NCI-H526 (cell line): ENCODE measurements at places on chromosomes 5 and 9.

- no peak for DNase-seq
Measured at GRCh38 chr5:91016954-91017700, 366.0 kb downstream of the ARRDC3 start.

DNA sequence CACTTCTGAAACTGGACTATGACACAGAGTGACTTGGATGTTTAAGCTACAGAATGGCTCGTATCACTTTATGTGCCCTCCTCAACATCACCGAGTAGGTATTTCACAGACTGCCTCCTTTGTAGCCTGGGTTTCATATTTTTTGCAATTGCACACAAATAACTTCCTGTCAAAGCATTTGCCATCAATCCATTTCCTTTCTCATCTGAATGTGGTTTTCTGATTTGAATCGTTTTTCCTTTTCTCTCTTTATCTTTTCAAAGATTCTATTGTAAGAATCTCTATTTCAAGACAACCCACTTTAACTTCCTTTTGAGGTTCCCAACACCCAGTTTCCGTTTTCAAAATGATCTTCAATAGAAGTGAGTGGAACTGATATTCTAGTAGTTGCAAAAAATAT is 563.8 kb upstream of the ARRDC3 start:
- DNase-seq: no peak

- DNase-seq: no peak
Measured at GRCh38 chr9:129316281-129317030, 138.4 kb upstream of the IER5L start.

DNA sequence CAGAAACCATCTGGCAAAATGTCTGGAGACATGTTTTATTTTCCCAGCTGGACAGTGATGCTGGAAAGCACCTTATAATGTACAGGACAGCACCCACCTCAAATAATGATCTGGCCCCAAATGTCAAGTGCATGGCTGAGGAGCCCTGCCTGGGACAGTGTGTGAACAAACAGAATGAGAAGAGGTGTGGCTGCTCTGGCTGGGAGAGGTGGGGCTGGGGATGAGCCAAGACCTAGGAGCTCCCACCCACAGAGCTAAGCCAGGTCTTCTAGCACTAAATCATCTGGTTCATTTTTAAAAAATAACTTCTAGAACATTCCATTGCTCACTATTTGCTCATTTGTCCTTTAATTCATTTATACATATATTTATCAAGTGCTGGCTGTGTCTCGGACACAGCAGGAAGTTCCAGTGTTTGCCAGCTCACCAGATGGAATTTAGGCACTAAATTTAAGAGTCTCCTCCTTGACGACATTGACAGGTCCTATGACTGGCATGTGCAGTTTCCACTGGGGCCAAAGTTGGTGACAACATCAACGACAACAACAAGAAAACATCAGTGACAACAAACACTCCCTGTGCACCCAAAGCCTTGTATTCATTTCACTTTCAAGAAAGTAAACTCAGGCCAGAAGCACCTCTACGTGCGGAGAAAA is 59.1 kb downstream of the GTF3C4 start:
- DNase-seq: no peak

DNA sequence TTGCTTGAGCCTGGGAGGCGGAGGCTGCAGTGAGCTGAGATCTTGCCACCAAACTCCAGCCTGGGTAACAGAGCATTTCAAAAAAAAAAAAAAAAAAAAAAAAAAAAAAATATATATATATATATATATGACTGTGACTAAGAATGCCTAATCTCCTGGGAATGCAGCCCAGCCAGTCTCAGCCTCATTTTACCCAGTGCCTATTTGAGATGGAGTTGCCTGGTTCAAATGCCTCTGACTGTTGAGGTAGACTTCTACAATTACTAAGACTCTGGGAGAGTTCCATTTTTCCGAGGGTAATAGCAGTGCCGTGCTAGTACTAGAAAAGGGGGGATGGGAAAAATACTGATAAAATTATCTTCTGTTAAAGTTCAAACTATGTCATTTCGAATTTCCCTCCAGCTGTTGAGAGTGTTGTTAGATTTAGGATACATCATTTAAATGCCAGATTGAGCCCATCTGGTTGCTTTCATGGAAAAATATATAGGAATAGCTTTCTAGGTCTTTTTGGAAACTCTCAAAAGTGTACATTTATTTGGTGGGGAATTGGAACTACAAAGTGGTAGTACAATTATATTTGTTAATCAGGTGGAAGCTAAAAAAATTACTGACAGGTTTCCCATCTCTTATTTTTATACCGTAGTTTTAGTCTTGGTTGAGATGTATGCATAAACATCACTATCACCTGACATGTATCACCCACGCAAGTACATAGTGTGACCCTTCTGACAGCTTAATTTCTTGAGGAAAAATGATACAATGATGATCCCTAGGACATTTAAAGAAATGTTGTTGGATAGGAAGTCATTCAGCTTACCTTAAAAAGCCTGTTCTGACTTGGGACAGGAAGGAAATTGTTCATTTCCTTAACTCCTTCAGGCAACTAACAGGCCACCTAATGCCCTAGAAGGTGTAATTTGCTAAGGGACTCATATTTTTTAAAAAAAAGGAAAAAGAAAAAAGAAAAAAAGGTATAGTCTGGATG is 214.9 kb downstream of the ADAMTSL1 start:
- no peak for DNase-seq
